ENCODE measurements at places on chromosomes 6 and 20.

GRCh38 chr6:2632368-2632767, 118.4 kb downstream of the MYLK4 start:
- DNase-seq: no peak

- DNase-seq: no peak
Observed at GRCh38 chr20:18984238-18985200, 170.9 kb downstream of the SCP2D1 start.

DNA sequence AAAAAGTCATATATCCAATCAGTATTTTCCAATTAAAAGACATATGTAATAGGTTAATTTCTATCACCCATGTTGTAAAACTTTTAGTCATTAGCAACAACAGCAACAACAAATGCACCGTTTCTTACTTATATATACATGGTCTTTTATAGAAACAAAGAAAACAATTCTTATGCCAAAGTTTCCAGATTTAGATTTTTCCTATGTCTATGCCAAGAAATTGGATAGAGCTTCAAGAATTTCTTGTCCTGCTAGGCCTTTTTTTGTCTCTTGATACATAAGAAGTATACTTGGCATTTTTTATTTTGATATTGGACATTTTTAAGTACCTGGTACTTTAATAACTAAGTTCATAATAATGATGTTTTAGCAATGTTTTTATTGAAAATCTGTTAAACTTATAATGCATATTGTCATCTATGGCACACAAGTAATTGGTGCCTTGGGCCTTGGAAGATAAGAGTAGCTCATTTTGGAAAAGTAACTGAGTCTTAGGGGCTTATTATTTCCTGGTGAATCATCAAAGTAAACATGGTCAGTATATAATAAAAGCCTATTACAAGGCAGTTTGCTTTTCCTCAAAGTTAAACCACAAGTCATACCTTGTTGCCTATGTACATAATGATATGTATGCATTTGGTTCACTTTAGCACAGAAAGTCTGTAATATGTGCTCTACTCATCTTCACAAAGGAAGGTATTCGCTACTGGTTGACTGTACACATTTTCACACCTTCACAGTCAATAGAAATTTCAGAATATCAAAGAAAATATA, 10.1 kb upstream of the FRK start:
- no peak for DNase-seq

GRCh38 chr6:36493859-36494258, 51.1 kb downstream of the KCTD20 start:
- DNase-seq: no peak

DNA sequence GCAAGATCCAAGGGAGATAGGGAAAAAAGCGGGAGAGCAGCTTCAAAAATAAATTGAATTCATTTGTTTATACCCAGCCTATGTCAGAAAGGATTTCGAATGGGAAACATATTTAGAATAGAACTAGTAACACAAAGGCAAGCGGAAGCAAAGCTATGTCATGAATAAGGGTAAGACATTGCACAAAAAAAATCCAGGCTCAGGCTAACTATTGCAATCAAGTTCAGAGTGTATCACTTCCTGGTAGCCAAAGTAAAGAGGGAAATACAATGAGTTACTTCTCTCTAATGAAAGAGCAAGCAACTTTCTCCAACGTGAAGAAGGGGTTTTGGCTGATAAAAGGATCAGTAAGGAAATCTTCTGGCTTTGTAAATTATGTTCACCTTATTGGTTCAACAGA, 212.8 kb downstream of the ZMYND8 start:
- DNase-seq: no peak

GRCh38 chr6:113381959-113382358, 475.2 kb upstream of the MARCKS start:
- DNase-seq: peak; percentile 45

GRCh38 chr6:159493231-159493897, 199.7 kb downstream of the SOD2 start:
- DNase-seq: no peak

GRCh38 chr6:138241381-138241780, 23.1 kb upstream of the PBOV1 start:
- no peak for DNase-seq

GRCh38 chr6:161439093-161439492, 165.2 kb upstream of the AGPAT4 start:
- peak; percentile 92 for DNase-seq

GRCh38 chr6:150999107-150999506, 133.6 kb downstream of the MTHFD1L start:
- peak; percentile 21 for DNase-seq

GRCh38 chr6:140319209-140319608, 944.8 kb upstream of the CITED2 start:
- peak; percentile 66 for DNase-seq

- DNase-seq: no peak
Observed at GRCh38 chr20:6482486-6482885, 285.0 kb upstream of the BMP2 start.

- no peak for DNase-seq
Observed at GRCh38 chr6:167450626-167451025, 125.7 kb downstream of the TTLL2 start.

GRCh38 chr6:91669871-91670268, 1083.0 kb upstream of the MAP3K7 start:
- no peak for DNase-seq

DNA sequence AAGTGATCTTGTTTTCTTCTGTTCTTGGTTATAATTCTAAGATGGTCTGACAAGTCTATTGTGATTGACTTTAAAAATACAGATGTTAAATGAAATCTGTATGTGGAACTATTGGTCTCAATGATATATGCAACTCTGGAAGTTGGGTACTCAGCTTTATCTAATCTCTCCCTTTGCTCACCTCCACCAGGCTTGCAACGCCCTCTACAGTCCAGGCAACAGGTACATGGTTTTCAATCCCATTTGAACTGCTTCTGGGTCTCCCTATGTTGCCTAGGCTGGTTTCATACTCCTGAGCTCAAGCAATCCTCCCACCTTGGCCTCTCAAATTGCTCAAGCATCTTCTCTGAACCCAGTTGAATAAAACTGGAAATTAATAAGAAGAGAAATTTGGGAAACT, 25.6 kb upstream of the HLA-DQB1 start:
- no peak for DNase-seq

All from HCEC 1CT (cell line).